ENCODE measurements at places on chromosomes 5 and 9.
A peak's percentile ranks its signal among the peaks of the same experiment; 100 is the strongest.

DNA sequence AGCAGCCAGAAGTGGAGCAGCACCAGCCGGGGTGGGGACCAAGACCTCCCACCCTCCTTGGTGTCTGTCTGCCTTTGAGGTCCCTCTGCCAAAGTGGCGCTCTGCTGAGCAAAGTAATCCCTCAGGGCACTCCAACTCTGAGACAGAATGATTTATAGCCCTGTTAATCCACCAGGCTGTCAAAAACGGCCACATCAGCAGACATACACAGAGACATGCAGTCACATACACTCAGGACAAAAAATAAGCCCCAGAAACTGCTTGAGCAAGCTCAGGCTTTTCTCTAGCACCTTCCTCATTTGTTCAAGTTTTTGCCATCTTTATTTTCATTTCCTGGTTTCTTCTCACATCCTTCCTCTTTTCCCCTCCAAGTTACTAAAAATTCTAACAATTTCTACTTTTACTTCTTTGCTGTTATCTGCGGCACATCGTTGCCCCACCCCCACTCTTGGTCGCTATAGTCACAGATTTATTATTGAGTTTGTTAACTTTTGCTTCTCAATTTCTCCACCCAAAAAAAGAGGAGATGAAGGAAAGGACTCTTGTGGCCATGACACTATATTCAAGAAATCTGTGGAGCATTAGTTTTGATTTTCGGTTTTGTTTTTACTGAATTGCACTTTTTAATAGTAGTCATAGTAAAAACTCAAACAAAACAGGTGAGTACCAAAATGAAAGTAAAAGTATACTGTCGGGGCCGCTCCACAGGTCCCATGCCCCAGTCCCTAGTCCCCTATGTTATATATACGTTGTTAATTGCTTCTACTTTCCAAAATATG, 17.4 kb upstream of the ADRB2 start:
- no peak for DNase-seq

DNA sequence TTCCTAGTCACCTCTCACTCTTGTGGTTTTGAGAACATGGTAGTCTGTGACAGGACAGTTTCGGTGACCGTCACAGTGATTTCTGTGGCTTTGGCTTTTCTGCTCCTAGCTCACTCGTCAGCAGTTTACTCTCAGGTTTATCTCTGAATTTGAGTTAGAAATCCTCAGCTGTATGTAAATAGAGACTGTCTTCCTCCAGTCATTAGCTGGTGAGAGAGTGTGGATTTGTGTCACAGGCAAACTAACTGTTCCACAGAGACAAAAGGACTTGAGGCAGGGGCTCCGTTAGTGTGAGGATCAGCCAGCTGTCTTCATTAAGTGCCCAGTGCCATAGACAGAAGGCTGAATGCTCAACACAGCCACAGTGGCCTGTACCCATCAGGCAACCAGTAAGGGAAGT, 131.4 kb downstream of the CD180 start:
- DNase-seq = no peak

DNA sequence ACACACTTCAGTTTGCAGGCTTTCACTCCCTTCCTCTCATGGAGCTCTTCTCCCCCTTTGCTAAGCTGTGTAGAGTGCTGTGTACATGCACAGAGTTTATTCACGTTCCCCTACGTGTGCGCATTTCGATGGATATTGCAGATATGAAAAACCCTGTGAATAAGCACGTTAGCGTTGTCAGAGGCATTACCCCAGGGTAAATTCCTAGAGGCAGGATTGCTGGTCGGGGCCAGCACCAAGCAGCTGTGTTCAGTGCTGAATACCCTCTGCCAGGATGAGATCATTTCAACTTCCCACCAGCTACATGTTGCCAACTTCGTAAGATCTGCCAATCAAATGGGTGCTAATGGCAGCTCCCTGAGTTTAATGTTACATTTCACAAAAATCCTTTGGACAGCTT, 172.3 kb upstream of the PPP1R26 start:
- no peak for DNase-seq

- DNase-seq = no peak
Measured at GRCh38 chr9:38129366-38129765, 60.3 kb upstream of the SHB start.

GRCh38 chr9:100052375-100052774, 46.4 kb downstream of the ERP44 start:
- no peak for DNase-seq

DNA sequence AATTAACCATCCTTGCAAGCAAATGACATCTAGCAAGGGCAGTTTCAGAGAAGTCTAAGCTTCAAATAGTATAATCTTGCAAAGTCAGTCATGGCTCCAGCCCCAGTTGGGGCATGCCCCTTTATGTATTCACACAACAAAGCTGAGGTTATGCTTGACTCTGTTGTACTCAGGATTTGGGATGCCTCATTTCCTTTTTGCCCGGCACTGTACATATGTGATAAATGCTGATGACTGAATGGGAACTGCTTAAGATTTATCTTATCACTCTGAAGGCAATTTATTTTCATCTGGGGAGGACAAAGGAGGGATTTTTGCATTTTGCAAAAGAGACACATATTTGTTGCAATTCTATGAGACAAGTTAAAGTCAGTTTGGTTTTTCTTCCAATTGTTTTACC, 219.2 kb downstream of the TRPM3 start:
- DNase-seq = no peak

- DNase-seq = peak; percentile 1
Measured at GRCh38 chr5:24714746-24715145, 70.0 kb upstream of the CDH10 start.

GRCh38 chr5:180142021-180142765, 66.8 kb downstream of the RASGEF1C start:
- no peak for DNase-seq

DNA sequence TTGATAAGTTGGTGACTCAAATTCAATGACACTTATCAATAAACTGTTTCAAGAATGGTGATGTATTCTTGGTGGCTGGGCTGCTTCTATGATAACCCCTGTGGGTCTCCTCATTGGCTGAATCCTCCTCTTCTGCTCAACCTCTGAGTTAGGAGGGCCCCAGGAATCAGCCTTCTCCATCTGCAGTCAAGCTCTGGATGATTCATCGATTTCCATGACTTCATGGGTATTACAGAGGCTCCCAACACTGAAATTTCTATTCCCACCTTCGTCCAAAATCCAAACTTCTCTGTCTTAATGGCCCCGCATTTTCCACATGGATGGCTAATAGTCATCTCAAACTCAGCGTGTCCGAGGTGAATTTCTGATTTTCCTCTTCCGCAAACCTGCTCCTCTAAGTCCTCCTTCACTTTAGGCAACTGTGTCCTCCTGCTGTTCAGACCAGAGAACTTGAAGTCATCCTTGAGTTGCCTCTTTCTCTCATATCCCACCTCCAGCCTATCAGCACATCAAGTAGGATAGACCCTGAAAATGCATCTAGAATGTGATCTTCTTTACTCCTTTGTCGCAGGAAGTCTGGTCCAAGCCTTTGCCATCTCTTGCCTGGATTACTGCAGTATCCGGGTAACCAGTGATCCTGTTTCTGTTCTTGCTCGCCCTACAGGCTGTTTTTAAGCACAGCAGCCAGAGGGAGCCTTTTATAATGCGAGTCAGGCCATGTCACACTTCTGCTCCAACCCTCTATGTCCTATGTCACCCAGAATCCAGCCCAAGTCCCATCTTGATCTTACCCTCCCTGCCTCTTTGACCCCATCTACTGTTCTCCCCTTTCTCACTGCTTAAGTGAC, 41.4 kb upstream of the IL7R start:
- peak; percentile 81 for DNase-seq

DNA sequence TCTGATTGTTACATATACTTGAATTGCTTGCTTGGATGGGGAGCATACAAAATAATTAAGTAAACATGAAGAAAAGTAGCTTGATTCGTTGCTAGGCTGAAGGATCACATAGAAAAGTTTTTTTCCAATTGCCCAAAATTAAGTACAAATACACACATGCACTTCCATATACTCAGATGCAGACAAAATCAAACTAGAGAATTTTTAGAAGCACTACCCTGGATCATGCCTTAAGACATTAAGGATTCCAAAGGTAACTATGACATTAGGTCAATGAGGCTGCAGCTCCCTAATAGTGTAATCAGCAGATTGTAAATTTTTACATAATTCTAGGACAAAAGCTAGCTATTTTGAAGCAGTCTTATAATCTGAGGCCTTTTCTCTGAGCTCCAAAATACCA, 216.9 kb upstream of the TMEM161B start:
- DNase-seq = no peak

GRCh38 chr5:19616701-19617215, 371.2 kb downstream of the CDH18 start:
- DNase-seq = no peak

- no peak for DNase-seq
Measured at GRCh38 chr5:14257995-14258403, 114.9 kb downstream of the TRIO start.

DNA sequence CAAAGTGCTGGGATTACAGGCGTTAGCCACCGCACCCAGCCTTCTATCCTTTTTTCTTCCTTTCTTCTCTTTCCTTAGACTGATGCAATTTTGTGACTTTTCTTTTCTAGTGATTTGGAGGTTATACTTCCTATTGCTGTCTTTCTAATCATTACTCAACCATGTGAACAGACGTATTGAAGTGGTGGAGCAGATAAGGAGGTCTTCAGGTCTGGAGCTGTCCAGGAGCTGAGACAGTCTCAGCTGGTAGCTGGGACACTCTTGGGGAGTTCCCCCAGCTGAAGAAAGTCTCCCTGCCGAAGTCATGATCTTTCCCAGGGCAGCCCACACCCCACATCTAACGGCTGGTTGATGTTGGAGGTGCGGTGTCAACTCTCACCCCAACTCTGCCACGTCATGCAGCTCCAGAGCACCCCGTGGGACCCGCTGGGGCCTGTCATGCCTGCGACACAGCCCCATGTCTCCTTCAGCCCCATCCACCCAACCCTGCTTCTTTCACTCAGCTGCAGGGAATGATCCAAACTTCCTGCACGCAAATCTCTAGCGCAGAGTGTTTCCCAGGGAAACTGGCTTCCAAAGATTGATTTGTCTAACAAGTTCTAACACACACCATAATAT, 41.1 kb downstream of the NSUN2 start:
- no peak for DNase-seq

DNA sequence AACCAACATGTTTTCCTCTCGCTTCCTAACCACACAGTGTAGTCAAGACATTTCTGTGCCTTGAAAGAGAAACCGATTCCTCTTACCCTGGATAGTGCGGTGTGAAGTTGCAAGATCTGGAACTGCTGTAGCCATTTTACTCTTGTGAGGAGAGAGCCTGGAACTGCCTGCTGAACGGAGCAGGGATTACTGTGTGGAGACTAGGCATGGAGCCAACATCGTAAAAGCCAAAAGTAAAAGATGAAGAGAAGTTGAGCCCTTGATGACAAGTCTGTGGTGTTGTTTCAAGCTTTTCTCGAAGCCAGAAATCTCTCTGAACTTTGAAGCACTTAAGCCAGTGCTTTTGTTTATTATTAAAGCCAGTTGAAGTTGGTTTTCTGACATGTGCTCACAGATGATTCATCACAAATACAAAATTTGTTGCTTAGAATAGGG, 110.1 kb upstream of the GRIN3A start:
- DNase-seq = no peak

DNA sequence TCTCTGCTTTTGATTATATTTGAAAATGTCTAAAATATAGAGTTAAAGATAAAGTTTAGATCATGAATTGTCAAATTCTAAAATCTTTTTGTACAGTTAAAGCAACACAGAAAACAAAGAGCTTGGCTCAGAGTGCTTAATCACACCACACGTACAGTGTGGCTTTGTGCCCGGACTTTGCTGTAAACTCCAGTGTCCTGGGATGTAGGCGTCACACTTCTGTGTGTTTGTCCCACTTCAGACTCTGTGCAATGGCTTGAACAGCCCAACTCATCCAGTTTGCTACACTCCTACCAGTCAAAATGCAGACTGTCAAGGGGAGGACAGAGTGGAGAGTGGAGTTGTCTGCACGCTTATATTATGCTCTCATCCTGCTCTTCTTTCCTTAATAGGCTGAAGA, 45.3 kb downstream of the SMARCA2 start:
- no peak for DNase-seq

GRCh38 chr5:179699616-179700237, 960 bp downstream of the CANX start:
- peak; percentile 17 for DNase-seq

DNA sequence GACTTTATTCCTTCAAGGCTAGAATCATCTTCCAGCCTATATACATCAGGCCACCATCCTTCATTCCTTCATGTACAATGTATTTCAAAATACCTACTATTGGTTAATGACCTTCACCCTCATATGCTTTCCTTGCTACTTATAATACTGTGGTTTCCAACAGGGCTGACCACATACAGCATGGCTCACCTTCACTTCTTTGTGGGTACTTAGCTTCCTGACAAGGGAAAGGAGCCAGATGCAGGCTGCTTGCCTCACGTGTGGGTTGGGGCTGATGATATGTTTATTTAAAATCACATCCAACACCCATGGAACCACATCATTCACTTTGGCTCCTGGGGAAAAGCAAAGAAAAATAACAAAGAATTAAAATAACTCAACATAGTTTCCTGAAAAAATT, 63.9 kb upstream of the OR2K2 start:
- DNase-seq = no peak

GRCh38 chr5:143574236-143574635, 170.8 kb upstream of the NR3C1 start:
- DNase-seq = no peak

GRCh38 chr5:55231029-55231918, 2.1 kb downstream of the CCNO start:
- peak; percentile 36 for DNase-seq

DNA sequence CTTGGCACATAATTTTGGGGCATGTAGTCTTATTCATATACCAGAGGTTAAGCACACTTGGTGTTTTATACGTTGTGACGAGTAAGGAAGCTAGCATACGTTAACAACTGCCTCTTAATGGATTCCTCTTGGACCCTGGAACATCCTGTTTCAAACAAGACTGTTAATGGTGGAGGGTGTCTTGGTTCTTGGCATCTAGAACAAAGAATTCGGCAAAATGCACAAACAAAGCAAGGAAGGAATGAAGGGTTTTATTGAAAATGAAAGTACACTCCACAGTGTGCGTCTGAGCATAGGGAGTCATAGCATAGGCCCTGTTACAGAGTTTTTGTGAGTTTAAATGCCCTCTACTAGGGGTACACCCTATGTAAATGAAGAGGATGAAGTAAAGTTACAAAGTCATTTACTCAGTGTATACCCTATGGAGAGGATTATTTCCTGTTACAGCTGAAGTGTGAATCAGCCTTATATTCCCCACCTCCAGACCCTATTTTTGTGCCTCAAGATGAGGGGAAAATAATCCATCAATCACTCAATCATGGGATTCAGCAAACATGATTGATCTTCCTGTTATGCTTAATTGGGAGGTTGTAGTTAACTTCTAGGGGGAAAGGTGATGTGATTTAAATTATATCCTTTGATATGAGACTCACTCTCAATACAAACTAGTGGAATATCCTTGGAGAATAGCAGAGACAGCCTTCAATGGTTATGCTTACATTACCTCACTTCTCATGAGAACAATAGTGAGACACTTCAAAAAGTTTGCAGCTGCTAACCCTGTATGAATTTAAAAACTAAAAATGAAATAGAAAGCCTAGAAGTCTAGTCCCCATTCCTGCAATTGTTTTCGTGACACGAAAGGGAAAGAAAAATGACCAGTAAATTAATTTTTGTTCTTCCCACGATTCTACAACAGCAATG, 84.9 kb upstream of the MYO10 start:
- no peak for DNase-seq

- DNase-seq = peak; percentile 47
Measured at GRCh38 chr5:53815471-53815870, 255.0 kb downstream of the NDUFS4 start.

- no peak for DNase-seq
Measured at GRCh38 chr5:93599001-93599379, 16.0 kb downstream of the NR2F1 start.

- DNase-seq = no peak
Measured at GRCh38 chr5:133582971-133583370, 29.4 kb downstream of the FSTL4 start.
